SW 1271 (cell line): ENCODE measurements at places on chromosomes 12 and 14.
A peak's percentile ranks its signal among the peaks of the same experiment; 100 is the strongest.

GRCh38 chr12:132176920-132177551, 32.8 kb downstream of the NOC4L start:
- no peak for DNase-seq

DNA sequence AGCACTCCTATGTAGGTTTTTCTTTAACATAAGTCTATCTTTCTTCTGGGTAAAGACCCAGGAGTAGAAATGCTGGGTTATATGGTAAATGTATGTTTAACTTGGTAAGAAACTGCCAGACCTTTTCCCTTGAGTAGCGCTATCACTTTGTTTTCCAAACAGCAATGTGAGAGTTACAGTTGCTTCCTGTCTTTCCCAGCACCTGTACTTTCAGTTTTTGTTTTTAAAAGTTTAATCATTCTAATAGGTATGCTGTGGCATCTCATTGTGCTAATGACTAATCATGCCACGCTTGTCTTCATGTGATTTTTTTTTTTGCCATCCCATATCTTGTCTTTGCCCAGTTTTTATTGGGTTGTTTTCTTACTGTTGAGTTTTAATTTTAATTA, 28.1 kb downstream of the GIT2 start:
- no peak for DNase-seq

DNA sequence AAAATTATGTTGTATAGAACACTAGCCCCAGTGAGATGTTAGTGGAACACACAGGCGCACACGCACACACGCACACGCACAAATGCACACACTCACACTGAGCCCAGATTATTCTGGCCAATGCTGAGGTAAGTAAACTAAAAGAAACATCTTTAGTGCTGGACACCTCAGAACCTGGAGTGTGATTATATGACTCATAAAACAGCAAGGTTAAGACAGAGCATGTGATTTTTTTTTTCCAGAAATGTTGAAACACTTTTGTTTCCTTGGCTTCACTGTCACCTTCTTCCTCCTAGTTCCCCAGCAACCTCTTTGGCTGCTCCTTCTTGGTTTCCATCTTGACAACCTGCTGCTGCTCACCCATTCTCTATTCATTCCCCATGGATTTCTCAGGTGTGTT, 141.0 kb upstream of the ALG10B start:
- no peak for DNase-seq

DNA sequence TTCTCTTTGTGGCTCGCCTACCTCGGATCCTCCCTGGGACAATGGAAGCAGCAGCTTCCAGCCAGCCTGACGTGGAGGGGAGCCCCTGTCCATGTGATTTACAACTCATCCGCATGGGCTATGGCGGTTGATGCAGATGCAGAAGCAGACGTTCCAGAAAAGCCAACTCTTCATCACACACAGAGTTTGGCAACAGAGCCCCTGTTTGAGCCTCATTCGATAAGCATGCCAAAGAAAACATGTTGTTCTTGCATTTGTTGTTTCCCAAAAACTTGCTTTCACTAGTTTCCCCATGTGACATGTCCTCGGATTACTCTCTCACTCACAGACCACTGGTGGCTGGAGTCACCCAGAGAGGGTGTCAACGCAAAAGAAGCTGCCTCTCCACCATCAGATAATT, 16.4 kb upstream of the TC2N start:
- no peak for DNase-seq

DNA sequence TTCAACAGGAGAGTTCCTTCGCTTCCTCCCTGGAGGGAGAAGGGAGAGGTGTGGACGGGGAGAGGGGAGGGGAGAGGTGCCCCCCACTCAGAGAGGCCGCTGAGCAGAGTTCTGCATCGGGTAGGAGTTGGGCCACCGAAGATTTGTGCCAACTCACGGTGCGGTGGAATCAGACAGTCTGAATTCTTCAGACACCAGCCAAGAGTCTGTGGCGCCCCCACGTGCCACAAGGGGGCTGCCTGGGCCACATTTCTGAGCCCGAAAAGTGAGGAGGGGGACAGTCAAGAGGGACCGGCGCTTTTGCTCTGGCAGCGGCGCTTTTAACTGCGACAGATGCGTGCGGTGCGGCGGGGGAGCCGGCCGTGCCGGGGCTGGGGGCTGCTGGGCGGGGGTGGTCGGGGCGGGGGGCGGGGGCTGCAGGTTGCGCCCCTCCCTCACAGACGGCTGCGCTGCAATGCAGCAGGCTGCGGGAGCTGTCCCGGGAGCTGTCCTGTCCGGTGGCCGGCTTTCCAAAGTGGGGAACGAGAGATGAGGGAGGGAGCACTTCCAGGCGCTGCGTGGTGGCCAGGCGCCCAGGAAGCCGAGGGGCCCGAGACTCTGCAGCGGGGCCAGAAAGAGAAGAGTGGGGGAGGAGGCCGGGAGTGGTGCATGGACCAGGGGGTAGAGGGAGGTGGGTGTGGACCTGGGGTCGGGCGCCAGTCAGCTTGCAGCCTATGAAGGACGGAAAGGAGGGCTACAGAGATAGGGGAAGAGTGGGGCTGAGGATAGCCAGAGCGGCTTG, 975 bp upstream of the RTL1 start:
- no peak for DNase-seq

DNA sequence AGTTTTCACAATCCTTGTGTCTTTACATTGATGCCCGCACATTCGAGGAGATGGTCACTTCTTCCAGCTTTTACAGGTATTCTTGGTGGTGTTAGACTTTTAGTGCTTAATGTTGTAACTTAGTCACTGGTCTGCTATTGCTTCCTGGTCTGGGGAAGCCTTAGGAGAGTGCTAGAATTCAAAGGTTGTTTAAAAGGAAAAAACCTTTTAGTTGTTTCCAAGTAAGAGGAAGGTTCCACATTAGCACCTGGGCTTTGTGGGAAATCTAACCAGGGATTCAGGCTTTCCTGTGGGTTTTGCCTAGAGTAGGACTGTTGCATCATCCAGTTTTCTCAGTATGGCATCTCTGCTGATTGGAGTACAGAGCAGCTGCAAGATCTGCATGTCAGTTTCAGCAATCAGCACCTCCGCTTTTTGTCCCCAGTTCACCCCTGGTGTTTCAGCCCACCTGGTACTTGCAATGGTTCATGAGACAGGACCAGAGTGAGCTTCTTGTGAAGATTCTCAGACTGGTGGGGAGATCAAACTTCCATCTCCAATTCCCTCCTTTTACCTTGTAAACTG, 44.0 kb upstream of the PLBD1 start:
- no peak for DNase-seq

DNA sequence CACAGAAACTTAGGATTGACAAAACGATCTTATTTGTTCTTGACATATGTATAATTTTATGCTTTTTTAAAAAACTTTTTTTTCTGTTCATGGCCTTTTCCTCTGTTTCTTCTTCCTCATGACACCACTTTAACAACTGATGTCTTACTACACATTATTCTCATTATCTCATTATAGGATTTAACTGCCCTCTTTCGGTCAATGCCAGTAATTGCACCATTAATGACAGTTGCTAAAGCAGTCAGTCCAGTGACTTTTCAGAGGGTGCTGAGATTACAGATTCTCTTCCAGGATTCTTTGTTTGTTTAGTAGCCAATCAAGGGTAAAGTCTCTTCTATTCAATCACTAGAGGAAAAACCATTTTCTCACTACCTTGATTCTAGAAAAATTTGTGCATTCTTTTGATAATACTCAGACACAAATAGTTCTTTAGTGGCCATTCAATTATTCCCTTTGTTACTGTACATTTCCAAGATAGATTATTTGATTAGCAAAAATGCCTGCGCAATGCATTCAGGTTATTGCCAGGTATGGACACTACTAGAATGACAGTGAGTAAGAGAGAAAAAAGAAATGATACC, 50.1 kb downstream of the KLRG1 start:
- DNase-seq, result peak; percentile 70

GRCh38 chr12:125114365-125115141, 49.3 kb downstream of the AACS start:
- no peak for DNase-seq

DNA sequence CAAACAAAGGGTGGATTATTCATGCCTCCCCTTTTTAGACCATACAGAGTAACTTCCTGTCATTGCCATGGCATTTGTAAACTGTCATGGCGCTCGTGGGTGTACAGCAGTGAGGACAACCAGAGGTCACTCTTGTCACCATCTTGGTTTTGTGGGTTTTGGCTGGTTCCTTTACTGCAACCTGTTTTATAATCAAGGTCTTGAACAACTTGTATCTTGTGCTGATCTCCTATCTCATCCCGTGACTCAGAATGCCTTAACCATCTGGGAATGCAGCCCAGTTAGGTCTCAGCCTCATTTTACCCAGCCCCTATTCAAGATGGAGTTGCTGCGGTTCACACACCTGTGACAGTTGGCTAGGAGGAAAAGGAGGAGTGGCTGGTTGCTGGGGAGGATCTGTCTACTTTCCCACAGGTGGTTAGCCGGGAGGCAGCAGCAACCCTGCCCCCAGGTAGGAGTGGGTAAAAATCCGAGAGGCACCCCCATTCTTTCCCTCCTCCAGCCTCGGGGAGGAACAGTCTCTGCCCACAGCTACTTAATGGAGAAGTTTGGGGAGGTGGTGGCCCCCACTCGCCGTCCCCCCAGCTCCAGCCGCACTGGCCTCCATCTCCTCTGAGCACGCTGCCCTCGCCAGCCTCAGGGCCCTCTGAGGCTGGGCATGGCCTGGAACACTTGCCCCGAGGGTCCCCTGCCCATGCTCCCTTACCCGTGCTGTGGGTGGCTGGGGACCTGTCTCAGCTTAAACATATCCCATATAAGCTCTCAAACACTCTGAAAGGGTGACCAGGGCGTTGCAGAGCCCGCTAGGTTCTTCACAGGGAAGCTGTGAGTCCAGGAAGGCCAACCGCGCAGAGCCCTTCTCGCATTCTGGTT, 41.7 kb downstream of the SMIM41 start:
- DNase-seq, result no peak

GRCh38 chr12:99130808-99131553, 485.9 kb downstream of the APAF1 start:
- DNase-seq, result no peak

- DNase-seq, result no peak
Measured at GRCh38 chr12:49470986-49471385, 67.8 kb upstream of the KCNH3 start.

DNA sequence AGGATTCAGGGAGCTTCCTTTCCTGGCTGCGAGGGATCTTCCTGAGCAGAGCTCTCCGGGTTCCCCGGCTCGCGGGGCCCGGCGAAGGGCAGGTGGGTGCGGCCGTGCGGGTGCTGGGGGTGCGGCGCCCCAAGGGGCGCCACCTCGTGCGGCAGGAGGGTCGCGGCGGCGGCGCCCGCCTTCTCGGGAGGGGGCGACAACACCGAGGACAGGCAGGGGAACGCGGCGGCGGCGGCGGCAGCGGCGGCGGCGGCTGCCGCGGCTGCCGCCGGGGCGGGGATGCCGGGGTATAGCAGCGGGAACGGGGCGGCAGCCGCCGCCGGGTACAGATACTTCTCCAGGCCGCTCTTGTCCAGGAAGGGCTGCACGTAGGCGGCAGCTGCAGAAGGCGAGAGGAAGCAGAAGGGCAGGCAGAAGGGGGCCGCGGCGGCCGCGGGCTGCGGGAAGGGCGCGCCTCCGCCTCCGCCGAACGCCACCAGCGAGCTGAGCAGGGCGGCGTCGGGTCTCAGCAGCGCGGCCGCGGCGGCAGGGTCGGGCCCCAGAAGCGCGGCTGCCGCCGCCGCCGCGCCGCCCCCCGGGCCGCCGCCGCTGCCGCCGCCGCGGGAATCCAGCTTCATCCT, 2.7 kb downstream of the BHLHE41 start:
- DNase-seq, result no peak
